ENCODE measurements at places on chromosomes 13 and 19.

DNA sequence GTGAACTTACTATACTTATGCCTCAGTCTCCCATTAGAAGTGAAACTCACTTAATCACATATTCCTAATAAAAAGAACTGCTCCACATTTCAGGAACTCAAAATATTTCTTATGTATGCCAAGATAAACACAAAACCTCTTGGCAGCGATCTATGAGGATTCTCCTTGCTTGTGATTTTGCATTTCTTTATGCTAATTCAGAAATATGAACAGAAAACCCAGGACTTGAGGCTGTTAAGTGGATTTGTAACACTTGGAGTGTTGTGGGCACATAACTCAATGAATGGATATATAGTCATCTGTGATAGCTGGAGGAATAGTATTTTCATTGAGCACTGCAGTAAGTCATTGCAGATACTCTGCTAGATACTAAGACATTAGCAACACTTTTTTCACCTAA is 5.6 kb upstream of the KATNAL1 start:
- no peak for DNase-seq

GRCh38 chr13:48615049-48615448 is 38.7 kb upstream of the CYSLTR2 start:
- no peak for DNase-seq

DNA sequence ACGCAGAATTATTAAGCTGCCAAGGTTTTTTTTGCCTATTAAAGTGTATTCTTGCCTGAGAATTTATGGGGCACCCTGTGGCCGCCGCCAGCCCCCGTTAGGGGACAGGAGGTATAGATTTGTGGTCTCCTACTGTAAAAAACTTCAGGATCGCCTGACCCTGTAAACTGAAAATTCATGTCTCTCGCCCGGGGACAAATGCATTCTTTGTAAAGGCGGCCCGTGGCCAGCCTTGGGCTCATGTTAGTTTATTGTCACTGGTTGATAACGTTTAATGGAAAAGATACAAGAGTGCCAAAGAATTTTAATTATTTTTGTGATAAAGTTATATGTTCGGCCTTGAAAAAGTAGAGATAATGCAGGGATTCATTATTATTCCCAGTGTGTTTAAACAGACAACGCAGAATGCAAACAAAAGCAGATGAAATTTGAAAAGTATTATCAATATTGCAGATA is 141.7 kb downstream of the URI1 start:
- no peak for DNase-seq

DNA sequence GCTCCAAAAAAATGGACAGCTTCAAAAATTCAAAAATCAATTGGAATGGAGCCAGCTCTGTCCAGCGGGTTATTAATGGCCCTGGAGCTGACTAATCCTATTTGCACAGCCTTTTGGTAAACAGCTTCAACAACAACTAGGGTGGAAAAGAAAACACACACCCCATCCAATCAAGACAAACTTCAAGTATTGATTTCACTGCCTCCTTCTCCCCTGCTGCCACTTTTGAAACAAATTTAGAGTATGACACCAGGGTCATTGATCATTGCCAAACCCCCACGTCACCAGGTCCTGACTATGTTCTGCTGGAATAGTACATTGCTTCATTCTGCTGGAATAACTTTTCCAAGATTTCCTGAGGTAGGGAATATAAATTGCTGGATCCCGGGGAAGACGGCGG is 56.8 kb upstream of the GTF3A start:
- DNase-seq: no peak

- no peak for DNase-seq
These were observed 112.8 kb downstream of the TDRD3 start for GRCh38 chr13:60509601-60510386.

- no peak for DNase-seq
These were observed 5.0 kb upstream of the LINGO3 start for GRCh38 chr19:2312820-2313501.

DNA sequence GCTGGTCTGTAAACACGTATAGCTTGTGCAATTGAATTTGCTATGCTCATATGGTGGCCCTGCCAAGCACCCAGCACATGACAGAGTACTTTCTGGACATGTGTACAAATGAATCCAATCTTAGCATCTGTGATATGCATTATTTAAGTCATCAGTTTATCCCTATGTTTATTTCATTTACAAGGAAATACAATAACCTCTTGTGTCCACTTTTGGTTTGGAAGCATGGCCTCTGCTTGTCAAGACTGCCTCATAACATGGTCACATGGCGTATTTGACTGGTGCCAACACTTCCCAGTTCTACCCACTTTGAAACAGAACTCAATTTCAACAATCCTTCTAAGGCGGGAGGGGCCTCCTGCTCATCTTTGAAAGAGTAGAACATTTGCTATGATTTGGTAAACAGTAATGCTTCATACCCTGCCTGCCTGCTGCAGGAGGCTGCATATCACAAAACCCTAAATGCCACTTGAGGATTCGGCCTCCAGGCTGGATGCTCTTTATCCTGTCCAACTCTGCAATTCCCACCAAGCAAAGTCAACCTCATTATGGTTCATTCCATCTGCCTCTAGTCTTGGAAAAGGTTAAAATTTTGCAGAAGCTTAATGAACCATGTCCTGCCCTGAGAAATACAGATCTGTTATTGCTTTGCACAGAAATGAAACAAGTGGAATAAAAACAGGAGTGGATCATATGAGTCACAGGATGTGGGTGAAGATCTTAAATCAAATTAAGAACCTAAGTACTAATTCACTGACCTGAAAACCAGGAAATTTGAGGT is 151.3 kb downstream of the CYSLTR2 start:
- DNase-seq: no peak

DNA sequence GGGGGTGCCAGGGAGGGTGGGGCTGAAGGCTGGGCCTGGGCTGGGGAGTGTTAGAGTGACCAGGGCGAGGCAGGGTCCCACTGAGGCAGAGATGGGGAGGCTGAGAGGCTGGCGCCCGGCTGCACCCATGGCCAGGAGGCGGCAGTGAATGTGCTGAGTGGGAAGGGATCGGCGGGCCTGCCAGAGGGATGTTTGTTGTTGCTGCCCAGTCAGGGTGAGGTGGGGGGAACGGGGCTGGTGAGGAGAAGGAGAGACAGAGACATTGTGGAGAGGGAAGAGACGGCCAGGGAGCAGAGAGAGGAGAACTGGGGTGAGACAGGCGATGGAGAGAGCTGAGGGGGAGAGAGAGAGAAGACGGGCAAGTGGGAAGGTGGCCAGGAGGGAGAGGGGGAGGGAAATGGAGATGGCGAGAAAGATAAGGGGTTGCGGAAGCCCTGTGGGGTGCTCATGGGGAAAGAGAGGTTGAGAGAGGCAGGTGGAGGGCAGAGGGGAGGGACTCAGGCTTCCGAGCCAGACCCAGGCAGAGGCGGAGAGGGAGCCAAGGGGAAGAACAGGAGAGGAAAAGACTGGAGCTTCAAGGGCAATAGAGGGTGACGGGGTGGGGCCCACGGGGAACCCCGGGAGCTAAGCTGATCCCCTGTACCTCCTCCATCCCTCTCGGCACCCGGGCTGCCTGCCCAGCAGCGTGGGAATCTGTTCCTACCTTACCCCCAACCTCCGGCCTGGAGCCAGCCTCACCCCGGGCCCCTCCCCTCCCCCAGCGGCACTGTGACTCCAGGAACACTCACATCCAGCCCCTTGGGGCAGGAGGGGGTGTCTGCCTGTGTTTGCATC is 690 bp upstream of the B3GNT8 start:
- DNase-seq: peak; percentile 59

DNA sequence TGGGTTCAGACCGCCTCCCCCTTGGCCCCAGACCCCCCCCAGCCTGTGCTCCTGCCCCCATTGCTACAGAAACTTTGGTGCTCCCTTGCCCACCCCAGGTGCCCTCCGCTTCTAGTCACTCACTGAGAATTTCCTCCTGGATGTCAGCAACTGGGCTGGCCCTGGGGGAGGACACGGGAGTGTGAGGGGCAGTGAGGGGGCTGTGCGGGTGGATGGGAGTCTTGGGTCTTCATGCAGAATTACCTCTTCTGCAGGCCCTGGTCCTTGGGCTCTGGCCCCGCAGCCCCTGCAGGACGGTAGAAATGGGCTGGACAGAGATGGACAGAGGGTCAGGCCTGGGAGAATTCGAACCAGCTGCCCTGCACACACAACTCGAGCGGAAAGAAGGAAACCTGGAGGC is 4.8 kb downstream of the LILRB5 start:
- no peak for DNase-seq

DNA sequence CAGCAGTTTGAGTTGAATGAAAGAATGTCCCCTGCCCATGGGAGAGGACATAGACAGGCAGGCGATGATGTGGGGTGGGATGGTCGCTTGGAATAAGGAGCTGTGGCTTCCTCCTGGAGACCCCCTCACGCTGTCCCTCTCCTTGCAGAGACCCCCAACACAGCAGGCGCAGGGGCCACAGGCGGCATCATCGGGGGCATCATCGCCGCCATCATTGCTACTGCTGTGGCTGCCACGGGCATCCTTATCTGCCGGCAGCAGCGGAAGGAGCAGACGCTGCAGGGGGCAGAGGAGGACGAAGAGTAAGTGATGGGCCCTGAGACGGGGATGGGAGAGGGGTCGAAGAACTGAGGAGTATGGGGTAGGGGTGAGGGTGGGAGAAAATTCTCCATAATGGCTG is 9.0 kb upstream of the TOMM40 start:
- no peak for DNase-seq

DNA sequence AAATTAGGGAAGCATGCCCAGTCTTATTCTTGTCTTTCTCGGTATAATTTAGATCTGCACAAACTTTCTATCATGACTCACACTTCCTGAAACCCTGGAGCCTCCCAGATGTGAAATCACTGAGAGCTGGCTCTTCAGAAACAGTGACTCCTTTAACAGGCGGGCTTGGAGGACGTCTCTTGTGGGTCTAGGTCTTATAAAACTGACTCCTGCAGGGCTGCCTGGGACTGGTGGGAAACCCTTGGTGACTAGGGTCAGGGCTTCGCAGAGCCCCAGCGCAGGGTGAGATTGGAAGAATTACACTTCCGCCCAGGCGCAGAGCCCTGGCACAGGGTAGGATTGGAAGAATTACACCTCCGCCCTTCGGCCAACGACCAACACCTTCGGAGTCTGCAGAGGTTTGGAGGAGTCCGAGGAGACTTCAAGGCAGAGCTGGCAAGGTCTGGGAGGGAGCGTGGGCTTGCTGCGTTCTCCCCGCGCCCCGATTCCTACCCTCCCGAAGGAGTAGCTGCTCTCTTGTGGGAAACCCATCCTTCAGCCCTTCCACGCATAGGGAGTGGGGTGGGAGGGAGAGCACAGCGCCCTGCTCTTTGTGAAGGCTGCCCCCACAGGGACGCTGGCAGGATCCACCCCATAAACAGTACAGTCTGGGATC is 43.4 kb upstream of the MAP3K10 start:
- no peak for DNase-seq

DNA sequence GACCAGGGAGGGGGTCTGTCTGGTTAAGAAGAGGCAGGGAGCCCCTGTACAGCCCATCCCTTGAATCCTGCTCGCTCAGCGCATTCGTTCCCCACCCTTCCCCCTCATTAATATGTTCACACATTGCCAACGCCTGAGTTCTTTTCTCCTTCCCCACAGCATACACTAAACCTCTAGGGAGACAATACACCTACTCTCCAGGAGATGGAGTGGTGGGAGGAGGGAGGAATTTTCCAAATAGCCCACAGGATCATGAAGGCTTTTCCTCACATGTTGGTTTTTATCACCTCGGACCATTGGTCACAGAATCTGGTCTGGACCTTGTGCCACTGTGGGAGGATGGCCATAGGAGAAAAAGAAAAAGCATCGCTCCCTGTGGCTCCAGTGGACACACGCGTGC is 294.9 kb downstream of the SHISA2 start:
- DNase-seq: no peak

GRCh38 chr19:42216653-42217519 is 591 bp downstream of the DEDD2 start:
- peak; percentile 13 for DNase-seq

DNA sequence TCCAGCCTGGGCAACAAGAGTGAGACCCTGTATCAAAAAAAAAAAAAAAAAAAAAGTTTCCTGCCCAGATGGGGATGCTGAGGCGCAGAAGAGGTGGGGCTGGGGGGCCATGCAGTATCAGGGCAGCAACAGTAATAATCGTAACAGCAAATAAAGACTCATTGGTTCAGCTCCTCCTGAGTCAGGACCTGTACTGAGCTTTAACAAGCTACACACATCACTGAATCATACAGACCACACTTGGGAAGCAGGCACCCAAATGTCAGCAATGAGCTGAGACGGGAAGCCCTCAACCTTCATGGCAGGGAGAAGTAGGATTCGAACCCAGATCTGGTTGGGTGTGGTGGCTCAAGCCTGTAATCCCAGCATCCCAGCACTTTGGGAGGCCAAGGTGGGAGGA is 10.6 kb upstream of the DPF1 start:
- DNase-seq: no peak

DNA sequence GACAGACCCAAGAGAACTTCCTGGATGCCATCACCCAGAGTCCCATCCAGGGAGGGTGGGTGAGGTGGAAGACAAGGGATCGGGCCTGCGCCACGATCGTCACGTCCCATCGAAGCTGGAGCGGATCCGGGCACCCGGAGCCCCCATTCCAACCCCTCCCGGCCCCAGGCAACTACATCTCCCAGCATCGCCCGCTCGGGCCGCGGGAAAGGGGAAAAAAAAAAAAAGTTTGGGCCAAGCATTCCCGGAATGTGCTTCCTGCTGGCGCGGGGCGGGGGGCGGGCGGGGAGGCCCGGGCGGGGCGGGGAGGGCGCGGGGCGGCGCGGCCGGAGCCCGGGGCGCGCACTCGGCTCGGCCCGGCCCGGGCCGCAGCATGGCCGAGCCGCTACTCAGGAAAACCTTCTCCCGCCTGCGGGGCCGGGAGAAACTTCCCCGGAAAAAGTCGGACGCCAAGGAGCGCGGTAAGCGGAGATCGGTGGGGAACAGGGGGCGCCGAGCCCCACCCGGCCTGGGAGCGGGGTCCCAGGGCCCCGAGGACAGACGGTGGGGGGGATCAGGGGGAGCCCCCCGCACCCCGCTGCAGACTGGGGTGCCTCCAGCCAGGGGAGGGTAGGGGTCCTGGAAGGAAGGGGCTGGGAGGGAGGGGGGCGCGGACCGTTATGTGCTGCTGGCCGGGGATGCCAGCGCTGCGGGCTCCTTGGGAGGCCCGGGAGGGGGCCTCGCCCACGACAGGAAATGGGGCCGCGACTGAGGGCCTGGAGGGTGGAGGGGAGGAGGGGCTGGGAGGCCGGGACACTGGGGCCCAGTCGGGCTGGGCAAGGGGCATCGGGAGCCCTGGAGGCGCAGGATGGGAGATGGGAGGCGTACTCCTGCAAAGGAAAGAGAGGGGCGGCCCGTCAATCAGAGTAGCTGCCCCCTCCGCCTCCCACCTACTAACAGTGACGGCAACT is at the start of gene SYDE1:
Gene SYDE1, plus strand, starts transcription at position 341 of the 950 bp plus-strand sequence. Its CDS starts 33 bp downstream, at position 374.
- DNase-seq: no peak

DNA sequence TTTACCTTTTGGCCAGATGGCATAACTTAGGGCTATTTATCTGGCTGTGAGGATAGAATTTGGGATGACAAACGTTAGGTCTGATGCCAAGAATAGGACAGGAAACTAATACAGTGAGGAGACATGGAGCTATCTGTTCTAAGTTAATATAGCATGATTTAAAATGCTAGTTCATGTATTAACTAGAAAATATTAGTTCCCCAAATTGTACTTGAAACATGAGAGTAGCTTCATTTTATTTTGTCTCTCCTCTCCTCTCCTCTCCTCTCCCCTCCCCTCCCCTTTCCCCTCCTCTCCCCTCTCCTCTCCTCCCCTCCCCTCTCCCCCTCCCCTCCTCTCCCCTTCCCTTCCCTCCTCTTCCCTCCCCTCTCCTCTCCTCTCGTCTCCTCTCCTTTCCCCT is 101.1 kb upstream of the MYO16 start:
- DNase-seq: no peak
